ENCODE measurements at places on chromosomes 7 and 10.

GRCh38 chr10:5805711-5806110 lies 7.5 kb downstream of the GDI2 start:
- no peak for DNase-seq

GRCh38 chr10:108567899-108568752 lies 1355.2 kb downstream of the XPNPEP1 start:
- no peak for DNase-seq

DNA sequence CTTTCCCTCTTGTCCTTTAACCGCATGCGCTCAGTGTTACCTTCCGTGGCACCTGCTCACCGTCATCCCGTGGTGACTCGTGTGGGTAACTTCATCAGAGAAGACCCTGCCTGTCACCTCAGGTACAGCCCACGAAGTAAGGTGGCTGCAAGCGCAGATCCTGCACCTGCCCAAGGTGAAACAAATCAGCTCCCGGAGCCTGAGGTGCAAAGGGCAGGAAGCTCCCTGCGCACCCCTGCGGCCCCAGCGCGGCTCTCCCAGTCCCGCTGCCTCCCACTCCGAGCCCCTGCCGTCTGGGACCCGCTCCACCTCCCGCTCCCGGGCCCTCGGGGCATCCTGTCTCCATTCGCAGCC lies 110.9 kb upstream of the LANCL2 start:
- DNase-seq, result no peak

DNA sequence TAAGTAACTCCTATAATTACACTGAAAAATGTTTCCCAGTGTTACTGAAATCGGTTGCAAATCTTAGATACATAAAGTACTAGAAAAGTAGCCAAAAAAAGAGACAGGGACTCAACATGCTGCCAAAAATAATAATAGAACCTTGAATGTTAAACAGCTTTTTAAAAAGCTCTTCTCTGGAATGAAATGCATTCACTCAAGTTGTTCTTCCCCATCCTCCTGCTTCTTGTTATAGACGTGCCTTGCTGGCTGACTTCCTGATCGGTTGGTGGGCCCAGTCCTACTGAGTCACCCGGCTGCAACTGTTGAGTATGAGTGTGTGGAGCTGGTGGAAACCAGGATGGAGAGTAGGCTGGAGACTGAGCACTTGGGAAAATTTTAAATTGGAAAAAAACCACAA lies 30.6 kb upstream of the RAPGEF5 start:
- no peak for DNase-seq

- no peak for DNase-seq
Observed at GRCh38 chr7:80859272-80859970, 59.4 kb downstream of the SEMA3C start.

DNA sequence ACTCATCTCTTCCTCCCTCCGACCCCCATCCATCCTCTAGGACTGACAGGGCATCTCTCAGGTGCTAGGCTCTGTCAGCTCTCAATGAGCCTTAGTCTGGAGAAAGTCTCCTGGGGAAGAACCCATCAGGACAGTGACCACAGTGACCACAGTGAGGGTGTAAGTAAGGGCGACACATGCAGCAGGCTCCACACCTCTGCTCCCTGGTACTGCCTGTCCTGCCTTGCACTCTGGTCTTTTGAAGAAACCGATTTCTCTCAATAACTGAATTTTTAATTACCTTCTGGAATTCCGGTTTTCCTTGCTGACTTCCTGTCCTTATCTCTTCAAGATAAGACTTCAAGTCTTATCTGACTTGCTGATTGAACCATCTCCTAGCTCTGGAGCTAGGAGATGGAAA lies 190.2 kb downstream of the ACTR3B start:
- no peak for DNase-seq

DNA sequence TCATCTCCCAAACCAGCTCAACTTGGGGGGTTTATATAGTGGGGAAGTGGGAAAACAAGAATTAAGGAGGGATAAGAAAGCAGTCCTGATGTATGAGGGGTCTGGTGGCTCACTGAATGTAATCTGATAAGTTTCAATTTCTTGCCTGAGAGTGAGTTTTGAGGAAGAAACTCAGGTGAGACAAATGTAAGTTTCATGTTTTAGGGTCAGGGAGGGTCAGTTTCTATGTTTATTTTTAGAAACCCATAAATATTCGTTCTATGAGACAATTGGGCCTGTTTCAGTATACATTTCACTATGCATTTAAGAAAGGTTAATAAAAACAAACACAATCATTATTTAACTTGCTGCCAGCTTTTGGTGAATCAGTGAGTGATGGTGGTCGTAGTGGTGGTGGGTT lies 128.0 kb upstream of the MBL2 start:
- no peak for DNase-seq
